Activated CD4-positive, alpha-beta T cell treated with anti-CD3 and anti-CD28 coated beads, Interleukin-2, amount 10 ng/mL, durations not matched to agents 7 days and 5 days (primary cell): ENCODE measurements at places on chromosomes 1 and 21. TPM values are rescaled to one million over a fixed set of nuclear protein-coding genes. Genes with fewer than 3 reads are reported as not detected.
A peak's percentile ranks its signal among the peaks of the same experiment; 100 is the strongest.

DNA sequence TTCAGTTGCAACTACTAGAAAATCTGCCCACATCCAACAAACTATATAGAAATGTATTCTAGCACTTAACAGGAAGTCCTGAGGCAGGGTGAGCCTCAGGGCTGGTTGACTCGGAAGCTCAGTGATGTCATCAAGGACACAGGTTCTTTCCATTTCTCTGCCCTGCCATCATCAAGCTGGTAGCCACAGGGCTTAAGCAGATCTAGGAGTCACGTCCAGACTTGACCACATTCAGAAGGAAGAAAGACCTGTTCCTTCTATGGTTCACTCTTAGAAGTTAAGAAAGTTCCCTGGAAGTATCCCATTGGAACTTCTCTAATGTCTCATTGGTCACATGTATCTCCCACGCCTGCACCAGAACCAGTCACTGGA lies 438.1 kb downstream of the PRDM2 start:
- no peaks in the 10 kb centered on the region for H3K4me1 ChIP-seq
- no peak for DNase-seq
- no peak overlapping the region for H3K27ac ChIP-seq
- no peaks in the 10 kb centered on the region for H3K27me3 ChIP-seq
- no peaks in the 10 kb centered on the region for H3K36me3 ChIP-seq

GRCh38 chr1:27652111-27652864 lies 17.3 kb upstream of the FGR start:
- peaks cover 20% of the 10 kb centered on the region for H3K4me1 ChIP-seq
- no peak overlapping the region for H3K4me3 ChIP-seq
- H3K36me3 ChIP-seq, result no peaks in the 10 kb centered on the region
- H3K27ac ChIP-seq, result no peak overlapping the region
- no peak for DNase-seq

GRCh38 chr1:160244209-160244608 lies 18.1 kb downstream of the DCAF8 start:
- peaks cover 27% of the 10 kb centered on the region for H3K36me3 ChIP-seq
- no peaks in the 10 kb centered on the region for H3K27me3 ChIP-seq
- no peak overlapping the region for H3K4me3 ChIP-seq
- no peak overlapping the region for H3K27ac ChIP-seq

The LRRC53 gene
- total RNA-seq, result not detected

DNA sequence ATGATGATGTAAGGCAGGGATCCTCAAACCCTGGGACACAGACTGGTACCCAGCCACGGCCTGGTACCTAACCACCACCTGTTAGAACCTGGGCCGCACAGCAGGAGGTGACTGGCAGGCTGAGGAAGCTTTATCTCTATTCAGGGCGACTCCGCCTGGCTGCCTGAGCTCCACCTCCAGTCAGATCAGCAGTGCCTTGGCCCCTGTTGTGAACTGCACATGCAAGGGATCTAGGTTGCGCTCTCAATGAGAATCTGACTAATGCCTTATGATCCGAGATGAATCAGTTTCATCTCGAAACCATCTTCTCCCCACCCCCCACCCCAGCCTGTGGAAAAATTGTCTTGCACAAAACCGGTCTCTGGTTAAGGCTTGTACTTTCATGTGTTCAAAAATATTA lies 4.2 kb downstream of the RNPC3 start:
- no peak for DNase-seq
- peaks cover 48% of the 10 kb centered on the region for H3K36me3 ChIP-seq
- H3K4me3 ChIP-seq, result no peak overlapping the region

DNA sequence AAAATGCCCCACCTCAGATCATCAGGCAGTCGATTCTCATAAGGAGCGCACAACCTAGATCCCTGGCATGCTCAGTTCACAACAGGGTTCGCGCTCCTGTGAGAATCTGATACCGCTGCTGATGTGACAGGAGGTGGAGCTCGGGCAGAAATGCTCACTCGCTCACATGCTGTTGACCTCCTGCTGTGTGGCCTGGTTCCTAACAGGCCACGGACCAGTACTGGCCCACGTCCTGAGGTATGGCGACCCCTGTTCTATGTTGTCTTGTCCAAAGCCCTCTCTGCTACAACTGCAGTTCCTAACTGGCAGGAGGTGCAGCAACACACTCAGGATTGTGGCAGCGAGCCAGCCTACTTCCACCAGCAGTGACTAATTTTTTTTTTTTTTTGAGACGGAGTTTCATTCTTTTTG lies 70.6 kb downstream of the CLSTN1 start:
- peaks cover 3% of the 10 kb centered on the region for H3K4me1 ChIP-seq
- H3K4me3 ChIP-seq, result no peak overlapping the region
- H3K27ac ChIP-seq, result no peak overlapping the region
- H3K36me3 ChIP-seq, result peaks cover 38% of the 10 kb centered on the region
- no peak for DNase-seq
- H3K27me3 ChIP-seq, result no peaks in the 10 kb centered on the region

The RHEX gene
- total RNA-seq, result not detected

The ST6GALNAC5 gene
- total RNA-seq, result not detected

- no peaks in the 10 kb centered on the region for H3K4me1 ChIP-seq
- no peaks in the 10 kb centered on the region for H3K27me3 ChIP-seq
- H3K4me3 ChIP-seq, result no peak overlapping the region
Measured at GRCh38 chr1:220974431-220974830, 95.2 kb downstream of the HLX start.

GRCh38 chr1:192260076-192260475 lies 56.7 kb upstream of the RGS21 start:
- DNase-seq, result no peak
- H3K36me3 ChIP-seq, result no peaks in the 10 kb centered on the region
- H3K4me3 ChIP-seq, result no peak overlapping the region
- H3K27ac ChIP-seq, result no peak overlapping the region
- no peaks in the 10 kb centered on the region for H3K27me3 ChIP-seq

GRCh38 chr1:224616756-224617409 lies 766 bp downstream of the CNIH3 start:
- H3K36me3 ChIP-seq, result peaks cover 9% of the 10 kb centered on the region
- peaks cover 23% of the 10 kb centered on the region for H3K4me1 ChIP-seq
- peaks cover 76% of the 10 kb centered on the region for H3K27me3 ChIP-seq
- DNase-seq, result no peak
- no peak overlapping the region for H3K27ac ChIP-seq
- peak overlapping the region; percentile 59 for H3K4me3 ChIP-seq

DNA sequence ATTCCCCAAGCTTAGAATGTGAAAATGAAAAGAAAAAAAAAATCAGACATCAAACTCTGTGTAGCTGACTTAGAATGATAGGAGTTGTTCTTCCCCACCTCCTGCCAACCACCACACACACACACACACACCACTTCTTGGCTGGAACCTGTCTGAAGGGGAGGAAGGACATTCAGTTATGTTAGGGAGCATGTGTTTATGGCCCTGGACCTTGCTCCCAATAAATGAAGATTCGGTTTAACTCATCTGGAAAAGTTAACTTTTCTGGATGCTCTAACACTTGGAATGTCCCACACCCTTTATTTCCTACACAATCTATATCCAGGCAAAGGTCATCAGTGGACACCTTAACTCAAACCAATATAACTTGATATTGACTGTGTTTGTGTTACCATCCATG lies 112.4 kb downstream of the DAB1 start:
- H3K27me3 ChIP-seq, result no peaks in the 10 kb centered on the region
- no peak overlapping the region for H3K4me3 ChIP-seq

DNA sequence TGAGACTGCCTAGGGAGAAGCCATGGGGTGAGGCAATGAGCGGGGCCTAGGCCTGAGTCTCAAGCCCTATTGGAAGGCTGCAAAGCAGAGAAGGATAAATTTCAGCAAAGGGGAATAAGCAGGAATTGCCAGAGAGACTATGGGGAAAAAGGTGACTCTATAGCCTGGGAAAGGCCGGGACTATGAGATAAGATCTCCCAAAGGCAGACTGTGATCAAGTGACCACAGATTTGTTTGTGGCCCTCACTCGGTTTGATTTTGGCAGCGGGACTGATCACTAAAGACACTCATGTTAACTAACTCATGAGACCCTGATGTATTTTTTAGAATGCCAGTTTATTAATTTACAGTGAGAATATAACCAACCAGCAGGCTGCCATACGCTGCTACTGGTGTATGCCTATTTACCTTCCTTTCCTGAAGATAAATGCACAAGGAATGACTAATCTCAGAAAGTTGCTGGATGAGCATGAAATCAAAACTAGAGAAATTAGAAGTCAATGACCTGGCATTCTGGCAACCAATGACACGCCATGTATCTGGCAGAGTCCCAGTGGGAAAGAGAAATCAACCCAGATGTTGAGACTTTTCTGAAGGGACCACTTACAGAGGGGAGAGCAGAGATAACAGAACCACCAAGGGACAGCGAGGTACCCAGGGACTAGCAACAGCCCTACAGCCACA lies 4.3 kb downstream of the HSF2BP start:
- no peak for DNase-seq
- no peaks in the 10 kb centered on the region for H3K36me3 ChIP-seq
- H3K4me1 ChIP-seq, result peaks cover 15% of the 10 kb centered on the region
- no peak overlapping the region for H3K27ac ChIP-seq
- no peaks in the 10 kb centered on the region for H3K27me3 ChIP-seq
- H3K4me3 ChIP-seq, result no peak overlapping the region

- H3K4me3 ChIP-seq, result no peak overlapping the region
- no peak overlapping the region for H3K27ac ChIP-seq
- DNase-seq, result no peak
- H3K36me3 ChIP-seq, result no peaks in the 10 kb centered on the region
Measured at GRCh38 chr1:167173516-167174184, 47.0 kb upstream of the POU2F1 start.

The RNU11 gene
- total RNA-seq, result not detected

GRCh38 chr1:68221001-68221979 lies 11.0 kb downstream of the WLS start:
- DNase-seq, result no peak
- no peak overlapping the region for H3K27ac ChIP-seq
- H3K4me3 ChIP-seq, result no peak overlapping the region
- no peaks in the 10 kb centered on the region for H3K36me3 ChIP-seq
- no peaks in the 10 kb centered on the region for H3K27me3 ChIP-seq

GRCh38 chr1:8937701-8938100 lies 8.0 kb upstream of the CA6 start:
- peak overlapping the region; percentile 79 for H3K27ac ChIP-seq
- DNase-seq, result no peak
- H3K36me3 ChIP-seq, result peaks cover 16% of the 10 kb centered on the region
- H3K27me3 ChIP-seq, result no peaks in the 10 kb centered on the region

The SPATA45 gene
- not detected for total RNA-seq

- peak overlapping the region; percentile 85 for H3K27ac ChIP-seq
- DNase-seq, result no peak
- H3K4me3 ChIP-seq, result peak overlapping the region; percentile 93
- H3K36me3 ChIP-seq, result peaks cover 23% of the 10 kb centered on the region
Measured at GRCh38 chr1:211577277-211577818, 1.6 kb downstream of the SLC30A1 start.

- H3K27me3 ChIP-seq, result no peaks in the 10 kb centered on the region
- peak overlapping the region; percentile 71 for H3K27ac ChIP-seq
- H3K4me1 ChIP-seq, result peaks cover 34% of the 10 kb centered on the region
- DNase-seq, result no peak
Measured at GRCh38 chr1:8667869-8668594, 149.4 kb downstream of the RERE start.

GRCh38 chr1:59107516-59107915 lies 189.4 kb upstream of the FGGY start:
- H3K4me3 ChIP-seq, result no peak overlapping the region
- DNase-seq, result no peak
- H3K4me1 ChIP-seq, result no peaks in the 10 kb centered on the region
- H3K27me3 ChIP-seq, result no peaks in the 10 kb centered on the region
- H3K27ac ChIP-seq, result no peak overlapping the region
- no peaks in the 10 kb centered on the region for H3K36me3 ChIP-seq

- DNase-seq, result no peak
- peaks cover 23% of the 10 kb centered on the region for H3K4me1 ChIP-seq
- H3K27ac ChIP-seq, result no peak overlapping the region
- no peak overlapping the region for H3K4me3 ChIP-seq
- H3K27me3 ChIP-seq, result peaks cover 11% of the 10 kb centered on the region
- no peaks in the 10 kb centered on the region for H3K36me3 ChIP-seq
Measured at GRCh38 chr1:225813214-225813964, 3.5 kb downstream of the EPHX1 start.

- H3K4me3 ChIP-seq, result peak within 1 kb of the TSS; percentile 2
- H3K4me1 ChIP-seq, result peaks cover 5% of the 10 kb centered on the region
- H3K36me3 ChIP-seq, result no peaks in the 10 kb centered on the region
- peaks cover 42% of the 10 kb centered on the region for H3K27me3 ChIP-seq
- DNase-seq, result no peak
Measured at GRCh38 chr1:196608390-196609369, at the start of gene KCNT2. Gene KCNT2, minus strand, starts transcription at chr1:196608440. Its CDS starts 131 bp downstream, at chr1:196608309.

GRCh38 chr21:42063191-42063570 lies 7.9 kb upstream of the UMODL1 start:
- peaks cover 67% of the 10 kb centered on the region for H3K4me1 ChIP-seq
- H3K27ac ChIP-seq, result peak overlapping the region; percentile 100
- H3K36me3 ChIP-seq, result peaks cover 2% of the 10 kb centered on the region
- H3K27me3 ChIP-seq, result no peaks in the 10 kb centered on the region
- DNase-seq, result peak; percentile 36

DNA sequence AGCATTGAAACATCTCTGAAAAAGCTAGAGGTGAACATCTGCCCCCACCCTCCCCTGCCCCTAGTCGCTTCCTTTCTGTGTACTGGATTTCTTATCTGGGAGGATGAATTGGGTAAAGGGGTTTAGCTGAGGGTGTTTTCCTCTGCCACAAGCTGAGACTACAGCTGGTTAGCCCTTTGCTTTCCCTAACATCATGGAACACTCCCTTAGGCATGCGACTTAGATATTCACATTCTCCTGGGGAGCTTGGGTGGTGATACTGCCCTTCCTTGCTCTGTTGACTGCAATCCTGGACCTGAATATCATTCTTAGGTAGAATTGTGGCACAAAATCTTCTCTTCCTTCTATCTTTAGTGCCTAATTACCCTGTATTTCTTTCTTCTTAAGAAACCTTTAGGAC lies 117.4 kb upstream of the KIAA0040 start:
- H3K36me3 ChIP-seq, result no peaks in the 10 kb centered on the region
- H3K27ac ChIP-seq, result no peak overlapping the region
- H3K4me1 ChIP-seq, result no peaks in the 10 kb centered on the region
- peaks cover 27% of the 10 kb centered on the region for H3K27me3 ChIP-seq
- no peak overlapping the region for H3K4me3 ChIP-seq
- no peak for DNase-seq

The SON gene
- total RNA-seq, result 310 TPM

DNA sequence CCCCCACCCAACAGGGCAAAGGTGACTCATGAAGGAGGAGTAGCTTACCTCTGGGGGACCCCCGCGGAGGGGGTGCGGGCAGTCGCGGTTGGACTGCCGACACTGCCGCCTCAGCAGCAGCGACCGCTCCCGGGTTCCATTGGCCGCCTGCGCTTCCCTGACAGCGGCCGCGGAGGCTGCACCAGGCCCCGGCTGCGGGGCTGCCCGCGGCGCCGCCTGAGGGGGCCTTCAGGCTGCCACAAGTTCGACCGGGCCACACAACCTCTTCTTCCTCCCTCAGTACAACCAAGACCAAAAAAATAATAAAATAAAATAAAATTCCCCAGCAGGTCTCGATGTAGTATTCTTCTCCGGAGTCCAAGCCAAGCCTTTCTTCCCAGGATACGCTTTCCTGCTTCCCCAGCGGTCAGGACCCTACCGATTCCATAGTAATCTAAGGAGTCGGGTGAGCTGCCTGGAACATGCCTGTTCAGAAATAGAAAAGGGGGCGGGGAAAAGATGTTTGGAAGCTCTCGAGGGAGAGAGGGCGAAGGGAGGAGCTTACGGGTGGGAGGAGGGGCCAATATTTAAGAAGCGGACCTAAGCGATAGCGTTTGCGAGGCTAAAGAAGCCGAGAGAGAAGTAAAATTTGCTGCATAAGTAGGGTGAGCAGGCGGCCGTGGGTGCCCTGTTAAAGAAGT lies at the start of gene PI4KB:
TSS of gene PI4KB (minus strand) at position 194 of the 680 bp plus-strand sequence. CDS start 10,935 bp downstream, outside the sequence.
- H3K27ac ChIP-seq, result peak within 1 kb of the TSS; percentile 99
- peaks cover 35% of the 10 kb centered on the region for H3K4me1 ChIP-seq
- H3K36me3 ChIP-seq, result peaks cover 19% of the 10 kb centered on the region

GRCh38 chr1:88730995-88731394 lies 46.9 kb downstream of the PKN2 start:
- no peak for DNase-seq
- H3K36me3 ChIP-seq, result peaks cover 29% of the 10 kb centered on the region
- H3K4me3 ChIP-seq, result no peak overlapping the region
- H3K4me1 ChIP-seq, result peaks cover 6% of the 10 kb centered on the region
